ENCODE measurements at places on chromosomes 16 and 17.

DNA sequence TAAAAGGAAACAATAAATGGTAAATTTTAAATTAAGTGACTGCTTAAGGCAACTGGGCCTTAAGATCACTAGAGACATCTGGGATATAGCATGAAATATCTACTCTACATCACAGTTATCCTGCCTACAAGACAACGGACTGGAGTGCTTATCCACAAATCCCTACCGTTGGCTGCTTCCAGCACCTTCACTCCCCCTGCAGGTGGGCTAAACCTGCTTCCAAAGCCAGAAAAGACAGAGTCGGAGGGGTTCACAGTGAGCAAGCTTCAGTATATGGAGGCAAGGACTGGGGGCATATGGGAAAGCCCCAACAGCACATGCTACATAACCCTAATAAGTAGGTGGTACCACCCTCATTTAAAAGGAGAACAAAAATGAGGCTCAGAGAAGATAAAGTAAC lies 45.3 kb downstream of the GRIN2A start:
- DNase-seq: no peak

GRCh38 chr17:39755554-39756379 lies 18.0 kb downstream of the GRB7 start:
- peak; percentile 59 for DNase-seq

DNA sequence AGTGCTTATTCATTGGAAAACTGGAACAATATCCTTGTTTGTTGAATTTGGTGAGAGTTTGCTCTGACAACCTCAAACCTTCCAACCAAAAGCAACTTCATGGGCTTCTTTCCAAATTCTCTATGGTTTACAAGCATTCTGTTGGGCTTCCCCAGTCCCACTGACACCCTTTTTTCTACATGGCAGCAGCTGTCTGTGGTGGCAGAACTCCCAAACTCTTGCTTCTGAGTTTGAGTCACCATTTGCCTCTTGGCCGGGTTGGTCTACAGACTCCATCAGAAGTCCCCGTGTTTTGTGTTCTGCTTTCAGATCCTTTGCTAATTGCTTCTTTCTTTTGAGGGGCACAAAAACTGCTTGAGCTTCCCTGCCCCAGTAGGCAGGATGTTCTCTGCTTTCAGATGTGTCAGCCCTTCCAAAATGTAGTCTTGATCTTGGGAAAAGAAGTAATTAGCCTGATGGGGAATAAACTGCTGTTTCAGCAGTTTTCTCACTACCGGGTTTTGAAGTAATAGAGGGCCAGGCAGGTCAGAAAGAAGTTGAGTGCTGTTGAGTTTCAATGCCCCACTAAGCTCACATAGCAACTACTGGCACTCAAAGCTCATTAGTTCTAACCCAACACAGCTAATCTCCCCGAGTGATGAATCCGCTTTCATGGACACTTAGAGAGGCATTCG lies 80.7 kb downstream of the HS3ST3A1 start:
- no peak for DNase-seq

DNA sequence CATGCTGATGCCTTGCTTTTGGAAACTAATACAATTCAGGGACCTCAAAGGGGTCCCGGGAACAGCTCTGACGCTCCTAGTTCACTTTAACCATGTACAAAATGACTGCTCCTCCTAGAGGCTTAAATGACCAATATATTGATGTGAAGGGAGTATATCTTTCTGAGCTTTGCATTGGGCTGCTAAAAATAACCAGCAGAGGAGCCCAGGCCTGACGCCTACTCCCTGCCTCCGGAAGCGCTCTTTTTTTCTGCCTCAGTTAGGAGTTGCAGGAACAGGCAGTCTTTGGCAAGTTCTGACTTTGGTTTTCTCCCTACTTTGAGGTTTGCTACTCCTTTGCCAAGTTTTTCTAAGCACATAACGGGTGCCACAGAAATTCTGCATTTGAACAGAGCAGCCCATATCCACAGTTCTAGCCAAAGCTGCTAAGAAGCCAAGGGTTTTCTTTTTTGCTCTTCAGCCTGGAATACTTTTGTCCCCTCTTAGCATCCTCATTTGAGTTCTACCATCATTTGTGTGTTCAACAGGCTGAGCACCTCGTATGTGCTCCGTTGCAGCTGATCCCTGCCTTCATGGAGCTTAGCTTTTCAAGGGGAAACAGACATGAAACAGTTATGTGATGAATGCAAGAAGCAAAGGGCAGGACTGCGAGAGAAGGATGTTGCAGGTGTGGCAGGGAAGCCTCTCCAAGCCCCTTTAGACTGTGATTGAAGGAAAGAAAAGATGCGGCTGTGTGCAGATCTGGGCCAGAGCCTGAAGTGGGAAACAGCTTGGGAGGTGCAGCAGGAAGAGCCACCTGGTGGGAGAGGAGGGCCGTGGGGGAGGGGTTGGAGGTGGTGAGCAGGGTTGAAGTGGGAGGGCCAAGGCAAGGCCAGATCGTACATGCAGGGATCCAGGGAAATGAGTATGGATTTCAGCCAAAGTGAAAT lies 2.8 kb upstream of the NAGPA start:
- no peak for DNase-seq

DNA sequence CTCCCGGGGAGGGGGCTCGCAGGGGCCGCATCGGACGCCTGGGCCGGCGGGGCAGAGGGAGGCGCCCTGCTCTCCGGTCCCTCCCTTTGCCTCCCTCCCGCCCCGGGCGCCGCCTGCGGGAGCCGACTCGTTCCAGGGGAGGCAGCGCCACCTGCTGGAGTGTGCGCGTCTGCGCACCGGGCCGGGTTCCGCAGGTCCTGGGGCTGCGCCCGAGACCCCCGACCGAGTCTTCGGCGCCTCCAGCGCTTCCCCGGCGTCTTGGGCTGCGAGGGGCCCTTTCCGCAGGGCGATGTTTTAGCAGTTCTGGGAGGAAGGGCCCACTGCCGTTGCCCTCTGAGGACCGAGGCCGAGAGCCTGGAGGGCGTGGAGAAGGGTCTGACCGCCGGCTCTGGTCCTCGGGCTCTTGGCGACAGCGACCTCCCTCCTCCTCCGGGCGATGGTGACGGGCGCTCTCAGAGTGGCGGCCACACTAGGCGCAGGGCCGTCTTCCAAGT lies 106.3 kb downstream of the SEC14L1 start:
- peak; percentile 78 for DNase-seq

DNA sequence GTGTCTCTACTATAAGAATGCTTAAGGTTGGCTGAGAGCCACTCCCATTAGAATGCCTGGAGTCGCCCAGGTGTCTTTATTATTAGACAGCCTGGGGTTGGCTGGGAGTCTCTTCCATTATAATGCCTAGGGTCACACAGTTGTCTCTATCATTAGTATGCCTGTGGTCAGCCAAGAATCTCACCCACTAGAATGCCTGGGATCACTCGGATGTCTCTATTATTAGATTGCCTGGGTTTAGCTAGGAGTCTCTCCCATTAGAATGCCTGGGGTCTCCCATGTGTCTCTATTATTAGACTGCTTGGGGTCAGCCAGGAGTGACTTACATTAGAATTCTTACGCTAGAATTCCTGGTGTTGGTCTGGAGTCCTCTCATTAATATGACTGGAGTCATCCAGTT lies 2255.3 kb downstream of the TP53TG3F start:
- DNase-seq: no peak

DNA sequence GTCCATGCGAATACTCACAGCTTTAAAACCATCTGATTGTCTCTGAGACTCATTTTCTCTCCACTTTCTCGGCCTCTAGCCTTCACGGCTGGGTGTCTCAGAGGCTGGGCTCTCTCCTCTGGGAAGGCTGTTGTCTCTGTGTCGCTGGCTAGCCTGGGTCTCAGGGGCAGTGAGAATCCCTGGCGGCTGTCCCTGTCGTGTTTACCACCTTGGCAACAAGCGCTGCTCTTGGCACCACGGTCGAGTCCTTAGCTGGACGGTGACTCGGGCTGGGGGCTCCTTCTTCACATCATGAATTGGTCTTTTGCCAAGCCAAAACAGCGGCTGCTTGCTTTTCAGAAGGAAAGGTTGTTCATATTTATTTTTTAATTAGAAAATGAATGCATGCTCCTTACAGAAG lies 81.1 kb downstream of the MSI2 start:
- DNase-seq: no peak

DNA sequence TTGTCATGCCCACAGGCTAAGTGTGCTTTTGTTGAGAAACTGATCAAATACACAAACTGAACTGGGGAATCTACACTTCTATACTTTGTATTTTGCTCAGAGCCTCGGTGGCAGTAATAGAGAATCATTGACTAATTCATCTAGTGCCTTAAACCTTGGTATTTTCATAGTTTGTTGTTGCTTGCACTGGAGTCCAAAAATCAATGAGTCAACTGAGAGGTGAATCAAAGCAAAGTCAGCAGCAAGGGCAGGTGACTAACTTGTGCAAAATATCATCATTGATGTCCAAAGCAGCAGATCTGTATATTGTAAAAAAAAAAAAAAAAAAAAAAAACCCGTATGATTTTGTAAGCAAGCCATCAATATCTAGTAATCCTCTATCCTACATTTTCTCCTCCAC lies 296.4 kb downstream of the MAP2K6 start:
- DNase-seq: no peak

GRCh38 chr16:2699791-2700600 lies 17.7 kb downstream of the KCTD5 start:
- no peak for DNase-seq

- no peak for DNase-seq
Measured at GRCh38 chr17:76365256-76365903, 11.7 kb upstream of the PRPSAP1 start.

GRCh38 chr17:48478224-48479013 lies 48.4 kb upstream of the SKAP1 start:
- DNase-seq: no peak

DNA sequence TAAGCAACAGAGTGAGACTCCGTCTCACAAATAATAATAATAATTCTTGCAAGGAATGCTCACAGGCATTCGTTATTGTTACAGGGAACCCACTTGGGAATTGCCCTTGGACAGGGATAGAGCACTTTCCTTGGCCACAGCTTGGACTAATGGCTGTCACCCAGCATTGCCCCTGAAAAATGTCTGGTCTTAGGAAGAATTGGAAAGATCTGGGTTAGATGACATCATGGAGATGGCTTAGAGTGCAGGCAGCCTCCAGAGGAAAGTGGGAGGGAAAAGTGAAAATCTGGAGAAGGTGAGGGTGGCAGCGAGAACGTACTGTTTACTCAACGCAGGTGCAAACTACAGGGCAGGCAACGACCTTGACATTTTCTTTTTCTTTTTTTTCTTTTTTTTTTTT lies 59.3 kb upstream of the MRTFB start:
- no peak for DNase-seq

DNA sequence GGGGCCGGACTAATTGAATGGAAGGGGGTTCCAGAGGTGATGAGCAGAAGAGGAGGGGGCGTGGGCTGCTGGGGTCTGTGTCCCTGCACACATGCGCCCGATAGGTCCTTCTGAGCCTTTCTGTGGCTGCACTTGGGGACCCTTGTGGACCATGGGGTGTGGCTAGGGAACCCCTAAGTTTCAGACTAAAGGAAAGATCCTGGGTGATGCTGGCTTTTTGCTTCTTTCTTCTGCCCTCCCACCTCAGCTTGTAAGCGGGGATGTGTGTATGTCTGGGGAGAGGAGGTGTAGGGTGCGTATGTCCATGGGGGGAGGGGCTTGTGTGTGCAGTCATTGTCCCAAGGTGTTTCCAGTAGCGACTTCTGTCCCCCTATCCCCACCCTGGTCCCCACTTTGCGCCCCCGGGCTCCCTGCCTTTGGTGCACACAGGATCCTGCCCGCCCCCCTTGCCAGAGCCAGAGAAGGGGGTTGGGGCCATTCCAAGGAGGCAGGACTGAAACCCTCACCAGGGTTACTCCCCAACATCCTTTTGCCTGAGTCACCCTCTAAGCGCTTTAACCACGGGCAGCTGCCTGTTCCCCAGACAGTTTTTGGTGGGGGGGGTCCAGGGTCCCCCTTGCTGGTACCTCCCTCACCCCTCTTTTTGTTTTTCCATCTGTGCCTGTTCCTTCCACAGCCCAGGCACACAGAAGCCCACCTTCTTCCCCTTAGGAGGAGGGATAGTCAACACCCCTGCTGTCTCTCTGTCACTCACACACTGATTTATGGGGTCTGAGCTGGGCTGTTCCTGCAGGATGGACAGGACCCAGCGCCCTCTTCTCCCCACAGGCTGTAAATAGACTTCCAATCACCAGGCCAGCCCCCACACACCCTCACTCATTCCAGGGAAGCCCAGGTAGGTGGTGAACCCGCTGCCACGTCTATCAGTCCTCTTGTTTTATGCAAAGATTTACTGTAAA lies 83.2 kb downstream of the ARHGAP23 start:
- no peak for DNase-seq

DNA sequence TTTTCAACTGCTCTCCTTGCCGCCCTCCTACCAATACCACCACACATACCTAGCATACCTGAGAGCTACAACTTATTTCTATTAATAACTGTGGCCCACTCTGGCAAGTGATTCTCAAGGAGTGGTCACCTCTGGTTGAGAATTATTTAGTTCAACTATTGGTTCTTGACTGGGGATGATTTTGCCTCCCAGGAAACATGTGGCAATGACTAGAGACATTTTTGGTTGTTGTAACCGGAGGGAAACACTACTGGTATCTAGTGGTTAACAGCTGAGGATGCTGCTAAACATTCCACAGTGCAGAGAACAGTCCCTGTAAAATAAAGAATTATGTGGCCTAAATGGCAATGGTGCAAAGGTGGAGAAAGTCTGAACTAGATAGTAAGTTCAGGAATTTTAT lies 96.7 kb downstream of the TRIM37 start:
- DNase-seq: no peak

GRCh38 chr16:8996891-8997290 lies 33.2 kb upstream of the USP7 start:
- DNase-seq: no peak

GRCh38 chr17:15926039-15926740 lies 18.7 kb upstream of the ADORA2B start:
- no peak for DNase-seq

DNA sequence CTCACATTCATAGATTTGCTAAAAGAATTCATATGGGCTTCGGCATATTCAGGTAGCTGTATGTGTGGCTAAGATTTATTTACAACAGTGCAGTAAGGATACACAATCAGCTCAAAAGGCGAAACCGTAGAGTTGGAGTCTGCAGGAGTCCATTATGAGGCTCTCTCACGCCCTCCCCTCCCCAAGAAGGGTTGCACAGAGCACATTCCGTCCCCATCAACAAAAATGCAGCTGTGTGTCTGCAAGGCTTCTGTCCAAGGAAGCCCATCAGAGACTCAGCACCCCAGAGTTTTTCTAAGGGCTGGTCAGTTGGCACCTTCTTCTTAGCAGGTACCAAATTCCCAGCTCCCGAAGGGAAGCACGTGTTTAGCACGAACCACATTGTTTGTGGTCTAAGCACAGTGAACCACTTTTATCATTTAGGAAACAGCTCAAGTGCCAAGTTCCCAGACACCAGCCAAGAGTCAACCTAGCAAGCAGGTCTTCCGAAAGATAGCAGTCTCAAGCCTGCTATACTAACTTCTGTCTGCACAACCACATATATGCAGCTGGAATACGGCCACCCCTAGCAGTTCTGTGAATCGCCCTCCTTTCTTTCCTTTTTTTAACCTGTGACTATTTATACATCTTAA lies 28.5 kb upstream of the MEAK7 start:
- no peak for DNase-seq

GRCh38 chr16:89142474-89143195 lies 28.9 kb upstream of the CDH15 start:
- DNase-seq: no peak

GRCh38 chr16:85128079-85128837 lies 16.0 kb upstream of the CIBAR2 start:
- DNase-seq: no peak

- DNase-seq: no peak
Measured at GRCh38 chr16:27826893-27827289, 236.6 kb downstream of the GSG1L start.

GRCh38 chr17:78128551-78129350 lies at the start of gene TMC6:
TSS of gene TMC6 (minus strand) at chr17:78128755. CDS start at chr17:78126832, 1,923 bp downstream.
- DNase-seq: peak; percentile 69

GRCh38 chr17:16243385-16243784 lies 26.4 kb downstream of the PIGL start:
- DNase-seq: no peak
